Endothelial cell of umbilical vein (primary cell): ENCODE measurements at places on chromosomes 1 and 21. TPM values are rescaled to one million over a fixed set of nuclear protein-coding genes. Genes with fewer than 3 reads are reported as not detected.

- no peak for DNase-seq
Measured at GRCh38 chr21:26227130-26227529, 56.6 kb upstream of the APP start.

DNA sequence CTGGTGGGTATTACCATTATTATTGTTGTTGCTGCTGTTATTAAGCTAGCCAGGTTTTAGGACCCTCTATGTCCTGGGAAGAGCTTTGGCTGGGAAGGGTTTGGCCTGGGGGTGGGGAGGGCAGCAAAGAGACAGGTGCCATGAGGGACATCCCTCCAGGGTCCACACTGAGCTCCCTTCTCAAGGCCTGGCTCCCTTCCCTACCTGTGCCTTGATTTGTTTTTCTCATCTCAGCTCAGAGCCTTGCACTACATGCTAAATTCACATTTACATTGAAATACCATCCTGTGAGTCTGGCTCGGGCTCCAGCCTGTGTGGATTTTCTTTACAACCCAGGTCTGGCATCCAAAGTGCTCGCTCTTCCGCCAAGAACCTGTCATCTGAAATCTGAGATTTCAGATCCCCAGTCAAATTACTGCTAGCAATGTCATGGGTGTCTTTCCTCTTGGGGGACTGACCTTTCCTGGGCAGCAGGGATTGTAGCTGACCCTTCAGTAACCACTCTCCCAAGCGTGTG is 536.3 kb downstream of the PTPRU start:
- no peak for DNase-seq

- DNase-seq = no peak
Measured at GRCh38 chr1:173758980-173759379, 44.2 kb downstream of the KLHL20 start.

ATP6V0B gene
- total RNA-seq = 105 and 110 TPM in 2 replicates

DNA sequence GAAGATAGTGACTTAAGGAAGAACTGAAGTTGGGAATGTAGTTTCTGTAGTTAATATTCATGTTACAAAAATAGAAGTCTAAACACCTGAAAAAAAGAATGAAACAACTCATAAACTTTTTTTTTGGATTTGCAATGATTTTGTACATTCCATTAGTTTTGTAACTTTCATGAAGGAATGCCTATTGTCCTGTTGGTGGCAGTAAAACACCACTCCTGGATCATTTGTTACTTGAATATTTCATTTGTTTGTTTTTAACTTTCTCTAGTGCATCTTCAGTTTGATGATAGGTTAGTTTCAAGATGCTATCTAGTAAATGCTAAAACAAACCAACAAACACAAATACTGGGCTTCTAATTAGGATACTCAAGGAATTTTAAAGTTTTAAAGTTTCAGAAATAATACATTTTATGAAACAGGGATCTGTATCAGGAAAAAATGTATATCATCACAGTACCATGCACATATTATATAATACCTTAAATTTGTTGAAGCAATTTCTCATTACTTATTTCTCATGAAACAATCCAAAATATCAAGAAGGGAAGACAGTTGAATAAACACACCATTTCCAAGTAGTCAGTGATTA is 229.7 kb upstream of the CACYBP start:
- DNase-seq = peak; percentile 51

ITGB2 gene
- total RNA-seq = 0.65 and 0.91 TPM in 2 replicates

DNA sequence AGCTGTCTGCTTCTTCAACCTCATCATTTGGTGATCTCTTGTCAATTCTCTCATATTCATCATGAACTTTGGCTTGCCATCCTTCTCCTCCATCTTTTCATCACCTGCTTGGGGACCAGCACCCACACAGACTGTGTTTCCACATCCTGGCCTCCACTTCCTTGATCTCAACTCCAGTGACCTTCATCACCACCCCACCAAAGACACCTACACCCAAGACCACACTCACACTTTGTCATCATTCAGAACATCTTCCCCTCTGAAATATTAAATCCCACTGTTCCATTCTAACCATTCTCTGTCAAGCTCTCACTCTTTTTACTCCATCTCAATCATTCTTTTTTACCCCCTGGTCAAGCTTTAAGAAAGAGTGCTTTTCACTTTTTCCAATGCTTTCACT is 115.5 kb upstream of the VAV3 start:
- DNase-seq = no peak

- no peak for DNase-seq
Measured at GRCh38 chr1:20168564-20169491, 17.1 kb upstream of the UBXN10 start.

- DNase-seq = no peak
Measured at GRCh38 chr1:65222340-65222940, 74.4 kb downstream of the AK4 start.

GRCh38 chr1:41726899-41727748 is 191.6 kb downstream of the HIVEP3 start:
- DNase-seq = peak; percentile 61

DNA sequence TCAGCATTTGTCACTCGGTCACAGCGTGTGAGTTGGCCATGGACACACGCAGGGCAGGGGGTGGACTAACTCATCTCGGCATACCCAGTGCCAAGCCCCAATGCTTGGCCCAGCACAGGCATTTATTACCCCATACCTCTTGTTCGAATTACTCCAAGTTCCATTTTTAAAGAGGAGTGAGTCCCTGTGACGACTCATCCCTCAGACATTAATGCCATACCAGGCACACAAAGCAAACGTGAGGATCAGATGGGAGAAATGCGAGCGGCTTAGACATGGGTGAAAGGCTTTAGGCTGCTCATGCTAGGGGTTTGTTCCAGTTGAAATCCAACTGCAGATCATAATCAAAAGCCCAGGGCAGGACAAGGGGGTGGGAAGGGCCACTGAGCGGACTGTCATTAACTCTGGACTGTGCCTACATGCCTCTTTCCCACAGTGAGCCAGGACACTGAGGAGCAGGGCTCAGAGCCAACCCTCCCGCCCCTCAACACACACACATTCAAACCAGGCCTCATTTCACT is 118.5 kb upstream of the NGF start:
- no peak for DNase-seq

GRCh38 chr1:5312862-5313261 is 658.5 kb downstream of the AJAP1 start:
- no peak for DNase-seq

CD52 gene
- not detected in 2 replicates for total RNA-seq

INAVA gene
- 0.42 TPM in 2 replicates for total RNA-seq

LRRC3 gene
- total RNA-seq = 4.2 and 4.8 TPM in 2 replicates

SPRR2B gene
- not detected in 2 replicates for total RNA-seq

GRCh38 chr1:236458996-236459395 is 64.8 kb upstream of the LGALS8 start:
- DNase-seq = no peak

- no peak for DNase-seq
Measured at GRCh38 chr1:42915456-42915855, 43.2 kb downstream of the SLC2A1 start.

DNA sequence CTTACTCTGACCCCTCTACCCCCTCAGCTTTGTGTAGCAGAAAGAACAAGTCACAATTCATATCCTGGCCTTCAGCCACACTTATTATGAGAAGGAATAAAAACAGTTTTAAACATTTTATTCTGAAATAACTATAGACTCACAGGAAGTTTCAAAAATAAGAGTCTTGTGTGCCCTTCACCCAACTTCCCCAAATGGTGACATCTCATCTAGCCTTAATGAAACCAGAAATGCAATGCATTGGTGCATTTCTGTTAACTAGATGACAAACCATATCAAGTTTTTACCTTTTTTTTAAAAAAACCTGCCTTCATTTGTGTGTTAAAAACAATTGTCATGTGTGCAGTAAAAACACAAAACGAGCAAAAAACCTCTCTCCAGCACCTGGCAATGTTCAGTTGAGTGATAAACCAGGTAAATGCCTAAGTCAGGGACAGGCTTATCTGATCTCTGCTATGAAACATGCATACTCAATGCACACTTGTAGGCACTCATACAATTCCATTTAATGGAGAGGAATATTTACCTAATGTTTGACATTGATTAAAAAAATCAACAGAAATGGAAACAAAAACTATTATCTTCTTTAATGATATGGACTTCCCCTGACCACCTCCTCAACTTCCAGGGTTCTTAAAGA is 51.5 kb downstream of the SH3BGR start:
- no peak for DNase-seq

- DNase-seq = no peak
Measured at GRCh38 chr1:24089027-24089742, 22.8 kb downstream of the MYOM3 start.

DNA sequence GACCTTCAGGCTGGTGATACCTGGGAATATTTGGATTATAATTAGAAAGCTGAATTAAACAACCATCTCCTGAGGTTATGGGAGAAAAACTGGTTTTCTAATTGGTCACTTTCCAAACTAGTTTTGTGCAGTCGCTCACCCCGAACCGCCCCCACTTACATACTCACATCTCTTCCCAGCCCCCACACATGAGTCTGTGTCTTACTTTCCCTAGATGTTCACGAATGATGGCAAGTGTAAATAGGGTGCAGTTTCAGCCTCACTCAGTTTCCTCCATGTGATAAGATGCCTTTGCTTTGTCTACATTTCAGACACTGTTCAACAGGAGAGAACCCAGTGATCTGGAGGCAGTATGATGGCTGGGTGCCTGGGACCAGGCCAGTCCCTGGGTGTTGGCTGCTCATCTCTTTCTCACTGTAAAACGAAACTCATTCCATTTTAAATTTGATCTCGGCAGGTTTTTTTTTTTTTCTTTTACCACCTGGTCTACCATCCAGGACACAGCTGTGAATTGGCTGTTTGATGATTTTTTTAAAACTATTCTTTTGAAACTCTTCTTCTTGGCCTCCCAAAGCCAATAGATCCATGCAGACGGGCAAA is 164.3 kb upstream of the RAB4A start:
- no peak for DNase-seq

CNTN2 gene
- total RNA-seq = not detected in 2 replicates
